ENCODE measurements at places on chromosomes 1 and 21.

DNA sequence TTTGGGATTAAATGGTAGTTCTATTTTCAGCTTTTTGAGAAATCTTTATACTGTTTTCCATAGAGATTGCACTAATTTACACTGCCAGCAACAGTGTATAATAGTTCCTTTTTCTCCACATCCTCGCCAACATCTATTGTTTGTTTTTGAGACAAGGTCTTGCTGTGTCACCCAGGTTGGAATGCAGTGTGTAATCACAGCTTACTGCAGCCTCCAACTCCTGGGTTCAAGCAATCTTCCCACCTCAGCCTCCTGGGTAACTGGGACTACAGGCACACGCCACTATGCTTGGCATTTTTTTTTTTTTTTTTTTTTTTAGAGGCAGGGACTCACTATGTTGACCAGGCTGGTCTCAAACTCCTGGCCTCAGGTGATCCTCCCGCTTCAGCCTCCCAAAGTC lies 164.5 kb upstream of the CXADR start:
- no peak for DNase-seq

DNA sequence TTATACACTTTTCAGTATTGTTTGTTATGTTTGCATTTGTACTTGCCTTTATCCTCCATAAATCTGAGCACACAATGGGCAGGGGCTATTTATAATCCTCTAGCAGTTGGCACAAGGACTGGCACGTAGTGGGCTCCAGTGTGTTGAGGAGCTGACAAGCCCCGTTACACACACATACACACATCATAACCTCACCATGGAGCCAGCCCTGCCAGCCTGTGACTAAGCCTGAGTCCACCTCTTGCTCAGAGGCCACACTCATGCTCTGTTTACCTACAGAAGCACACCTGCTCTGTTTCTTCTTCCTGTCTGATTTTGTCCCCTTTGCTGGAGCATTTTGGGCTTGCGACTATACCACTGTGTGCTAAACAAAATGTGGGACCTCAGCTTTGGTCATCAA lies 64.5 kb upstream of the SPATA6 start:
- DNase-seq, result no peak

DNA sequence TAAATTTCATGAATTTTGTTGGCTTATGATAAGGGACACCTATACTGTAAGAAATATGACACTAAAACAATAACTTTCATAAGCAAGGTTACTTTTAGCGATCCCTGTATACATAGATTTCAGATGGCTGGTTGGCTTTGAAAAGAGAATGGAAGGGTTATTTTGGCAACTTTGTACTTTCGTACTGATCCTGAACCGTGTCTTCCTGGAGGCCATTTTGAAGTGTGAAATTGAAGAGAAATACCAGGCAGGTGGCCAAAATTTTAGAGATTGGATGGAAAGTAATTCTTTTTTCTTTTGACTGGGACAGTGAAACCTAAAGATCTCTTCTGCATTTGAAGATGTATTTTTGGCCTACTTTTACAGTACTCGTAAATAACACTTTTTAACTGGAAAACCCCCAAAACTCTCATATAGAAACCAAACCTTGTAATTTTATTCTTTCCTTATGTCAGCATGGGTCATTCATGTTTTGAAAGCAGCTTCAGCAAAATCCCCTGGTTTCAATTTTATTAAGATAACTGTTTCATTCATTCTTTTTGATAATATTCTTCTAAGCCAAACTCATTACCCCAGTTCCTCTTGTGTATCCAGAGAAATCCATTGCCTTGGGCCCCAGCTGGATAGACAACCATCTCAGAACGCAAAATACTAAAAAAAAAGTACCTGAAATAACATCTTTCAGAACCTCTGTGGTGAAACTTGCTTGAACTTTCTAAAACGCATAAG lies 38.4 kb upstream of the ZNF281 start:
- DNase-seq, result no peak

GRCh38 chr1:100347009-100347966 lies 5.0 kb upstream of the CDC14A start:
- no peak for DNase-seq

GRCh38 chr21:41610042-41610839 lies 102.3 kb upstream of the TMPRSS2 start:
- peak; percentile 41 for DNase-seq

DNA sequence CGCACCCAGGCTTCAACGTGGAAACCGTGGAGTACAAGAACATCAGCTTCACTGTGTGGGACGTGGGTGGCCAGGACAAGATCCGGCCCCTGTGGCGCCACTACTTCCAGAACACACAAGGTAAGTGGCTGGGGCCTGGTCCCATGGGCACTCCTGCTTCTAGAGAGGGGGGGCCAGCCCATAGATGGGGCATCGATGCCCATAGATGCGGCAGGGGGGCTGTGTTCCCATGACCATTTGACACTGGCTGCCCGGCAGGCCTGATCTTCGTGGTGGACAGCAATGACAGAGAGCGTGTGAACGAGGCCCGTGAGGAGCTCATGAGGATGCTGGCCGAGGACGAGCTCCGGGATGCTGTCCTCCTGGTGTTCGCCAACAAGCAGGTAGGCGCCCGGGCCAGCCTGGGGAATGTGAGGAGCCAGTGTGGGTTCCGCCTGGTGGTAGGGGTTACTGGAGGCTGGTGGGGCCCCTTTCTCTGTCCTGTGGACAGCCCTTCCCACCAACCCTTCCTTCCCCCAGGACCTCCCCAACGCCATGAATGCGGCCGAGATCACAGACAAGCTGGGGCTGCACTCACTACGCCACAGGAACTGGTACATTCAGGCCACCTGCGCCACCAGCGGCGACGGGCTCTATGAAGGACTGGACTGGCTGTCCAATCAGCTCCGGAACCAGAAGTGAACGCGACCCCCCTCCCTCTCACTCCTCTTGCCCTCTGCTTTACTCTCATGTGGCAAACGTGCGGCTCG lies 5.6 kb downstream of the C1orf35 start:
- DNase-seq, result peak; percentile 18

DNA sequence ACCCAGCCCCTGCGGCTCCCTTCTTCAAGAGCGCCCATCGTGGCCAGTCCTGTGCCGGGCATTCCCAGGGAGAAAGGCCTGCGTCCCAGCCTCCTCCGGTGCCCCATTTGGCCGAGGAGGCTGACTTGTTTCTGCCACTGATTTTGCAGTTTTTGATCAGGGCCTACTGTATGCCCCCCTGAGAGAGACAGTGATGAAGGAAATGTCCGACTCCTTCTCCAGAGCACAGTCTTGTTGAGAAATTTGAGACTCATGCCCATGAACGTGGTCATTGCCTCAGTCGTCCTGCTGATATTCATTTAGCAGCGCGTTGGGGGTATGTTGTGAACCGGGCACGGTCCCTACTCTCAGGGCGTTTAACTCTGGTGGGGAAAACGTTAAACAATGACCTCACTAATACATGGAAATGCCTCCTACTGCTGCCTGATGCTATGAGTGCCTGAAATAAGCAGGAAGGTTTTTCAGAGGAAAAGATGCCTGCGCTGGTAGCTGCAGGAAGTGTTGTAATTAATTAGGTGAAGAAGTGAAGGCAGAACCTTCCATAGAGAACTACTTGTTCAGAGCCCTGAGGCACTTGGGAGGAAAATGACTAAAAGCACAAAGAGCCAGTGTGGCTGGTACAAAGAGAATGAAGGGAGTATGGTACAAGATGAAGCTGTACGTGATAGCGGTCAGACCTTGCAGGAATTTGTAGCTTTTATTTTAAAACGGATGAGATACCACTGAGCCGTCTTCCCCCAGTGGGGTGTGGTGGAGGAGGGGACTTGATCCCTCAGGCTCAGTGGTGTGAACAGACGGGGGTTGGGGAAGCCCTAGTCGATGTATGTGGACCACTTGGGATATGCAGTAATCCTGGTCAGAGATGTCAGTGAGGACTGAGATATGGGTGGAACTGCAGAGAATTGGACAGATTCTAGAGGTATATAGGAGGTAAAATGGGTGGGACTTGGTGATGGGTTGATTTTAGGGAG lies 730 bp downstream of the ZCCHC17 start:
- no peak for DNase-seq

DNA sequence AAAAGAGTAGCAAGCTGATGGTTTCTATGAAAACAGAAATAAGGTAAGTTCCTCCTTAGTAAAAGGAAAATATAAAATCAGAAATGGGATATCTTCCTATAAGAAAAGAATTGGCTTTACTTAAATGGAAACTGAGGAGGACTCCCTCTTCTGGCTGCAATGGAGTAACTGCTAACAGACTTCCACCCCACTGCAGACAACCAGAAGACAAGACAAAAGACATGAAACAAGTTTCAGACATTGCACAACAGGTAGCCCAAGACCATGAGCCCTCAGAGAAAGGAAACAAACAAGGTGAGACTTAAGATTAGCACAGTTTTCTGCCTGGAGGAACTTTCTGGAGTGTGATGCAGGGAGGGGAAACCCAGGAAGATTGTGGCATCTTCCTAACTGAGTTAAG lies 17.0 kb upstream of the OLFML2B start:
- no peak for DNase-seq

GRCh38 chr21:26952374-26953066 lies 14.4 kb downstream of the ADAMTS5 start:
- DNase-seq, result no peak

GRCh38 chr21:15243406-15243805 lies 178.6 kb upstream of the NRIP1 start:
- no peak for DNase-seq

Data from activated naive CD4-positive, alpha-beta T cell treated with anti-CD3 and anti-CD28 coated beads, Interleukin-2, amount 10 ng/mL, durations not matched to agents 7 days and 5 days (primary cell).